ENCODE measurements at places on chromosomes 3 and 15.

GRCh38 chr3:35473956-35474355 is 165.4 kb upstream of the ARPP21 start:
- DNase-seq = no peak

GRCh38 chr3:133371181-133371580 is 28.7 kb upstream of the BFSP2 start:
- DNase-seq = no peak

- no peak for DNase-seq
Measured at GRCh38 chr3:65083240-65083639, 395.4 kb upstream of the ADAMTS9 start.

GRCh38 chr15:93762036-93762435 is 469.3 kb upstream of the MCTP2 start:
- no peak for DNase-seq

DNA sequence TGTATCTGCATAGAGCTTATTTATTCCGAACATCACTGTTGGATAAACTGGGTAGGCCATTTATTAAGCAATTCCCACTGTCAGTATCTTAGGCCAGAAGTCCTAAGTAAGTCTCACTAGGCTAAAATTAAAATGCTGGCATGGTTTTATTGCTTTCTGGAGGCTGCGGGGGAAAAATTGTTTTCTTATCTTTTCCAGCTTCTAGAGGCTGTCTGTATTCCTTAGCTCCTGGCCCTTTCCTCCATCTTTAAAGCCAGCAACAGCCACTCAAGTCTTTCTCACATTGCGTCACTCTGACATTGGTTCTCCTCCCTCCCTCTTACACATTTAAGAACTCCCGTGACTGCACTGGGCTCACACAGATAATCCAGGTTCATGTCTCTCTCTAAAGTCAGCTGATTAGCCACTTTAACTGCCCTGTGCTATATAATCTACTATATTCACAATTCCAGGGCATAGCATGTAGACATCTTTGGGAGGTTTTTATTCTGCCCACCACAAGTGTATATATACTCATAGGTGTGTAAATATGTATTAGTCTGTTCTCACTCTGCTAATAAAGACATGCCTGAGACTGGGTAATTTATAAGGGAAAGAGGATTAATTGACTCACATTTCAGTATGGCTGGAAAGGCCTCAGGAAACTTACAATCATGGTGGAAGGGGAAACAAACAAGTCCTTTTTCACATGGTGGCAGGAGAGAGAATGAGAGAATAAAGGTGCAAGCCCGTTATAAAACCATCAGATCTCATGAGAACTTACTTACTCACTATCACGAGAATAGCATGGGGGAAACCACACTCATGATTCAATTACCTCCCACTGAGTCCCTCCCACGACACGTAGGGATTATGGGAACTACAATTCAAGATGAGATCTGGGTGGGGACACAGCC is 113.5 kb upstream of the SLC7A14 start:
- DNase-seq = no peak

DNA sequence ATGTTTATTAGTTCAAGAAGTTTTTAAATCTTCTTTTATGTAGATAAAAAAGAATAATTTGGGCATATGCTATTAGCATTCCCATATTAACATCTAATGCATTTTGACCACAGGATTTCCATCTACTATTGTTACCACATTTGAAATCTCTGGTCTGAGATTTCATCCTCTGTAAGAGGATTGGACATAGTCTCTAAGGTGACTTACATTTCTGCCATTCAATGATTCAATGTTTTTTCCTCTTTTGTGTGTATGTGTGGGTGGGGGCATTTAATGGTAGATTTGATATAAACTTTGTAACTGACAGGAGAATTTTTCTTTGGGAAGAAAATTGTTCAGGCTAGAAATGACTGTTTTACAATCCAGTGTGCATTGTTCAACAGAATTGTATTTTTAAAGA is 307.3 kb upstream of the RBMS3 start:
- no peak for DNase-seq
